ENCODE measurements at places on chromosomes 2 and 18.

GRCh38 chr2:69734854-69735544 is 6.9 kb upstream of the ANXA4 start:
- DNase-seq: no peak

DNA sequence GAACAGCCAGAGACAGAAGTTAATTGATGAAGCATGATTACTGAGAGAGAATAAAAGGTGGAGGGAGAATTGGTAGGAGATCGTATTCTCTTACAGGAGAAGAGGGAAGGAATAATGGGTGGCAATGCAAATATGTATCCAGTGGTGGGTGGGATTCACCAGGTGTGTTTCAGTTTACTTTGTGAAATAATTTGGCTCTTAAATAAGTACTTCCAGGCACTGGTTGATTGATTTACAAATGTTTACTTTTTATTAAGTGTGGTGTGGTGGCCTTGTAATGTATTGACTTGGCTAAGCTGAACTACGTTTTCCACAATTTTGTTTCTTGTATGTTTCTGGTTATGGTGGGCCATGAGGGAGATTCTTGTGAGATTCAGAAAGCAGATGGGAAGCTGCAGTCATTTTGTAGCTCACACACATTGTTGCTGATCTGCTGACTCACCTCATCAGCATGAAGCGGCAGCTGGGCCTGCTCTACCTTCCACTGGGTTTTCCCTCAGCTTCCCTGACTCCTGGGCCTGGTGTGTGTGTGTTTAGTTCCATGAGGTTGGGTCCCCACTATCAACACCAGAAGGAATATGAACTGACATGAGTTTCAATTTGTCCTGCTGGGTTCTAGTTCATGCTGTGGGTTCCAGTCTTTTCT is 32.6 kb downstream of the MYL12B start:
- peak; percentile 47 for DNase-seq

DNA sequence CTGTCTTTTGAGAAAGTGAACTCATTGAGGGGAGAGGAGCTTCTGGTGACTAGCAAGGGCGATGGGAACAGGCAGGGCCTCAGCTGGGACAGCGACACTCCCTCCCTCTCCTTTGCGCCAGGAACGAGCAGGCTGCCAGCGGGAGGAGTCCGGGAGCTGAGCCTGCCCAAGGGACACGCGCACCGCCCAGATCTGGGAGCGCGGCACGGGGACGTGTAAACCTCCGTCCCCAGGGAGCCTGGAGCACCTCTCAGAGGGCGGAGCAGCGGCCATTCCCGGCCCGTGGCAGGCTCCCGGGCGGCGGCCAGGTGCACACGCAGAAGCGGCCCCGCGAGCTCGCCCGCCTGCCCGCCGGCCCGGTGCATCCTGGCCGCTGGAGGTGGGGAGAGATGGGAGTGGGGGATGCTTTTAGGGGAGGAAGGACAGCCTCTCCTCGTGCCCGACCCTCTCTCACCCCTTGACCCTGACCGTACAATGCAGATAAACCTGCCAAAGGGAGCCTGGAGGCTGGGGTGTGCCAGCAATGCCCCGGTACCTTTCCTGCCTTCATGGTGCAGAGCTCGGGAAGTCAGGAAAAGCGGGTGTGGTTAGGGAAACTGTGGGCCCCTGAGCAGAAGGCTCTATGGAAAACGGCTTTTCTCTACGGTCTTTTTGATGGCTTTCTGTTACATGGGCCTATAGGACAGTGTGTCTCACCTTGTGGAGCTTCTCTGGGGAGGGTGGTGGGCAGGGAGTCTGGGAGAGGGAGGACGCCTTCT is 2.2 kb downstream of the AQP4 start:
- no peak for DNase-seq

GRCh38 chr2:164014068-164014731 is 278.4 kb upstream of the FIGN start:
- no peak for DNase-seq

All from HCEC 1CT (cell line).